ENCODE measurements at places on chromosomes 6 and 20.

- no peak for DNase-seq
These were observed 150.8 kb downstream of the GRIK2 start for GRCh38 chr6:101544286-101544685.

GRCh38 chr6:118467181-118467580, 80.9 kb upstream of the PLN start:
- DNase-seq: no peak

DNA sequence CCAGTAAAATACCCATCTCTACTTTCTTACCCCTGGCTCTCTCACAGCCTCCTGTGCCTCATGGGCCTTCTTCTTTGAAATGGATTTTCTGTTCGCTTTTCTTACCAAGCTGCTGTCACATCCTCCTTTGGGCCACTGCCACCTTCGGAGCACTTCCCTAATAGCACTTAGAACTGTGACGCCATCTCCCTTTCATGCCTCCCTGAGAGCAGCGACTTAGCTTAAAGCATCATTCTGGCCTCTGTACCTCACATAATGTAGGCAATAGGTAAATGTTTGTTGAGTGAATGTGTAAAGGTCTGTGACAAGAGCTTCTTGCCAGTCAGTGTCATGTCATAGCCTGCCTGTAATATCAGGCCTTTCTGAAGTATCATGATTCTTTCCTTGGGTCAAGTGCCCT, 78.8 kb downstream of the ADGRG6 start:
- DNase-seq: no peak

- DNase-seq: no peak
These were observed 336.3 kb downstream of the CD83 start for GRCh38 chr6:14453712-14454472.

DNA sequence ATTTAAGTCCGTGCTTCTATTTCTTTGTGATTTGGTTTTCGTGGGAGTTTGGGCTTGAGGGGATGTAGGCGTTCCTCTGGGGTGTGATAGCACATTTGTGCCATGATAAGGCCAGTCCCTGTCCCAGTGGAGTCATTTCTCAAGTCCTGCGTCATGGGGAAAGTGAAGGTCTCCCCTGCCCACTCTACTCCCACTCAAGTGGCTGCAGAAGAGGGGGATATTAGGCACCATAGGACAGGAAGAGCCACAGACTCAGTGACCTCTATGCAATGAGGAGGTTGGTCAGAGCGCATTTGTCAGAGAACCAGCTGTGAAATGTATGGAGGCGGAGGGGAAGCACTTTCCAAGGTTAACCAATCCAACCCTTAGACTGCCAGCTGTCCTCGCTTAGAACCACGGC, 51.9 kb upstream of the EDN1 start:
- peak; percentile 19 for DNase-seq

DNA sequence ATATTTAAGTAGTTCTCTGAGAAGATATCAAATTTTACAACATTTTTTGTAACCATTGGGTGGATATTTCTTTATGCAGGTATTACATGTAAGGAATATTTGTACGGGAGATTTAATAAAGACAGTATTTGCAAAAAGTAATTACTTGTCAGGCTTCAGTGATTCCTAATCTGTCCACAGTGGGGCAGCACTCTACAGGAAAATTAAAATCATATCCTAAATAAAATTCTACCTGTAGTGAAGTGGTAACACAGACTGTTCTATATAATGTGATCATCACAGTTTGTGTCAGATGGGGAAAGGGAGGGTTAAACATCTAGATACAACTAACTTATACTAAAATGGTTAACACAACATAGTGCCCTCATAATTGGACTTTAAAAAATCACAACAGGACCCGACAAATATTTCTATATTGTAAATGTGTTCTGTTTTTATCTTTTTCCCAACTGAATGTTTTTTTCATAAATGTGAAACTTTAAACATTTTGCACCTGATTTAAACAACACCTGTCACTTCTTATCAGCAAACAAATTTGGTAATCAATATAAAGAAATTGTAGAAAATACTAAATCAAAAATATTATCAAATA, 145.6 kb upstream of the MANEA start:
- DNase-seq: peak; percentile 1

DNA sequence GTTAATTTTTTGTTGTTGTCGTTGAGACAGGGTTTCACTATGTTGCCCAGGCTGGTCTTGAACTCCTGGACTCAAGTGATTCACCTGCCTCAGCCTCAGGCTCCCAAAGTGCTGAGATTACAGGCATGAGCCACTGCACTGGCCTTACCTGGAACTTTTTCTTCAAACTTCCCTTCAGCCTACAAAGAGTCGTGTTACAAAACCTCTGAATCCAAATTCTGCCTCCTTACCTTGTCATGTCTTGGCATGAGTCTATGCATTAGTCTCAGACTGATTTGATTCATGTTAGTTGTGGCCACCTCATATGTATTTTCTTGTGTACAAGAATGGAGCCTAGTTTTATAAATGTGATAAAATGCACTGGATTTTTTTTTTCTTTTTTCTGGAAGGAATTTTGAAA, 172.1 kb downstream of the PRL start:
- no peak for DNase-seq

GRCh38 chr6:3751077-3751729, at the start of gene PXDC1:
PXDC1 (minus strand) TSS chr6:3751713; CDS start chr6:3751531, 182 bp downstream.
- peak; percentile 18 for DNase-seq

DNA sequence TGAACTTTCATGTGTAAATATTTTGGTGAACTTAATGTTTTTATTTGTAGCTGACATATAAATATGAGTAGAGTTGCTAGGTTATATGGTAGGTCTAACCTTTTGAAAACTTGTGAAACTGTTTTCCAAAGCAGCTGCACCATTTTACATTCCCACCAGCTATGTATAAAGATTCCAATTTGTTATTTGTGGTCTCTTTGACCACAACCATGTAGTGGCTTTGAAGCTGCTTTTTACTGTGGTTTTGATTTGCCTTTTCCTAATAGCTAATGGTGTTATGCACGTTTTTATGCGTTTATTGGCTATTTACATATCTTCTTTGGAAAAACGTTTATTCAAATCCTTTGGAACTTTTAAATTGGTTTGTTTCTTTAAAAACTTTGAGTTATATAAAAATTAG, 10.3 kb downstream of the CST3 start:
- no peak for DNase-seq

GRCh38 chr20:33010133-33010504, 2.6 kb downstream of the BPIFB2 start:
- no peak for DNase-seq

DNA sequence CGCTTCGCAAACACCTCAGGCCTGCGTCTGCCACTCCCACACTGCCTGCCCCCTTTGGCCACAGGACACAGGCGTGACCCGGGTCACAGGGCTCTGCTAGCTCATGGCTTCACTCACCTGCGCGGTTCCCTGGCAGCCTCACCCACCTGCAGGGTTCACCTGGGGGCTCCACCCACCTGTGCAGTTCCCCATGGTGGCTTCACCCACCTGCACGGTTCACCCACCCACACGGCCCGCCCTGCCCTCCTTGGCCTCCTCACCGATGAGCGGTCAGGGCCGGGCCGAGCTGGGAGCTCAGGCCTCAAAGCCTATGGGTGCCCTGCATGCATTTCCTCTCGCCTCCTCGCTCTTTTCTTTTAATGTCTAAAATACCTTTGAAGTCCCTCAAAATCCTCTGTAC, 54.7 kb downstream of the SMOC2 start:
- DNase-seq: no peak

- DNase-seq: no peak
These were observed 49.5 kb downstream of the KCNS1 start for GRCh38 chr20:45051204-45052060.

GRCh38 chr20:41046716-41047115, 18.1 kb downstream of the TOP1 start:
- DNase-seq: no peak

Measured in stimulated activated naive CD4-positive, alpha-beta T cell treated with Interleukin-2 at 50 U/mL for 16 hours (primary cell).